H7 (cell line): ENCODE measurements at places on chromosomes 5 and 9.

DNA sequence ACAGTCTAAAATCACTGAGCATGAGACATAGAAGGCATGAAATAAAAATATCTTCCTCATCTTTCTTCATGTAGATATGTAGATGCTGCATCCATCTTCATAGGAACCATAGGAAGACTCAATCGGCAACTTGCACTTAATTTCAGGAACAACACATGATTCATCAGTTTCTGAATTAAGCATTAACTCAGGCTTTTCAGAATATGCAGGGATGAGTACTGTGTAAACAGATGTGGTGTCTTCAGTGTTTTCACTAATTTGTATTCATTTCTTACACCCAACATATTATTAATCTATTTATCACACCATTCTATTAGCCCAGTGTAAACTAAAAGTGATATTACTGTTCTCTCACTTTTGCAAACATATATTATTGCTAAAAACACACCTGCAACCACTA, 305.9 kb upstream of the DAB2 start:
- no peak for DNase-seq

DNA sequence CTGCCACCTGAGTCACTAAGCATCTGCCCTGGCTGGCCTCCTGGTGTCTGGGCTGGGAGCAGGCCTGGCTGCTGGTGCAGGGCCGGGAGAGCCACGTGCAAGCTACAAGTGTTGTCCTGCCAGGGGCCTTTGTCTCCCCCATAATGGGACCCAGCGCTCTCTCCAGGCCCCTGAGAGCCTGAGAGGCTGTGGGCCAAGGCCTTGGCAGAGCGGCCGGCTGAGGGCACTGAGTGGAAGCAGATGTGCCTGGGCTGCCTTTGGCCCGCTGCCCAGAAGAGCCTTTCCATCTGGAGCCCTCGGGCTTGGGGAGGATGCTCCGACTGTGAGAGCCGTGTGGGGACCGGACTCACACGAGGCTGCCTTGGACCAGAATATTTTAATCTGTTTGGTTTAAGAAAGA, 185.5 kb downstream of the RGS3 start:
- peak; percentile 18 for DNase-seq

GRCh38 chr5:21823076-21823574, 1030.0 kb downstream of the CDH12 start:
- DNase-seq, result no peak

- no peak for DNase-seq
Measured at GRCh38 chr5:170311511-170312300, 14.1 kb upstream of the LCP2 start.
